T-helper 1 cell (primary cell): ENCODE measurements at places on chromosomes 6 and 20.

DNA sequence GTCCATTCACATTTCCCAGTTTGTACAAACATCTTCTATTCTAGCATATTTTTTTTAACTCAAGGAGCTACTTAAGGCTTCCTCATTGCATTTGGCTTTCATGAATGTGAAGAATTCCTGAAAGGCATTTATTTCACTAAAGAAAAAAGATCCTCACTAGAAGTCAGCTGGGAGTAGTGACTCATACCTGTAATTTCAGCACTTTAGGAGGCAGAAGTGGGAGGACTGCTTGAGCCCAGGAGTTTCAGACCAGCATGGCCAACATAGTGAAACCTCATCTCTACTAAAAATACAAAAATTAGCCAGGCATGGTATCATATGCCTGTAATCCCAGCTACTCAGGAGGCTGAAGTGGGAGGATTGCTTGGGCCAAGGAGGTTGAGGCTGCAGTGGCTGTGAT, 30.9 kb upstream of the XRN2 start:
- DNase-seq: no peak

DNA sequence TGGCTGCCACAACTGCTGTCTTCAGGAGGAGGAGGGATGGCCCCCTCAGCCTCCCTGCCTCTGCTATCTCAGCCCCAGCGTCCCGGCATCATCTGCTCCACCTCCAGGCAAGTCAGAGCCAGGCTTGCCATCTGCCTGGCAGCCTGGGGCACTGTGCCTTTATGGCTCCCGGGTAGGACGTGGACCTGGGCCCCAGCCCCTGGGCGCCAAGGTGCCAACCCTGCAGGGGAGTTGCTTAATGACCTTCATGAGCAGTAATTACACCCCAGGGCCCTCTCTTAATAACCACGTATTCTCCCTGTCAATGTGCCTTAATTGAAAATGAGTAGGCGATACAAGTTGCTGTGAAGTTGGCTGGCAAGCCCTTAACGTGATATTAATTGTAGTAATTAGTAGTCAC, 122.1 kb upstream of the MLN start:
- no peak for DNase-seq

DNA sequence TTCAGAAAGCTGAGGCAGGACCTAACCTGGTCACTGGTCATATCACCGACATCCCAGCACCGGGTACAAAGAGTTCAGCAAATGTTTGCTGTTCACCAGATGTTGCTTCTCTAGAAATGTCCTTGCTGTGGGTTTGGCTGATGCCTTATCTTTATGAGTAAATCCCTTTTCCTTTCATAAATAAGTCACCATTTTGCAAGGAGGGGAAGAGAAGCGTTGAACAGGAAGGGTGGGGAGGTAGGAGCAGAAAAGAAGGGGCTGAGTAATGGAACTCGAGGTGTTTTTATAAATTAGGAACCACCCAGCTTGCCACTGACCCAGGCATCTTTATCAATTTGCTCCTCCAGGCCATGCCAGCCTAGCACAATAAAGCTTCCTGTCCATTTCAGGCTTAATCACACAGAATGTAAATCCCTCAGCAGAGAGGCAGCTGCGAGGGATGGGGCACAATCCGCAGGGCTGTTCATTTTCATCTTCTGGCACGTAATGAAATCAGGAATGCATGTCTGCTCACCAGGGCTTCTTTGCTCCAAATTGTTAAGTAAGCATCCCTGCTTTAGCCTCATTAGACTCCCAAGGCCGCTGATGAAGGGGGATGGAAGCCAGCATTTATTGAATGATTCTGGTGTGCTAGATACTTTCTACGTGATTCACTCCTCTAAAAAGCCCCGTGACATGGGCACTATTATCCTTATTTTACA, 371.9 kb upstream of the CHD6 start:
- no peak for DNase-seq

- DNase-seq: no peak
Observed at GRCh38 chr6:131755597-131755996, 44.8 kb upstream of the CTAGE9 start.

GRCh38 chr20:51480507-51481270, 61.8 kb downstream of the NFATC2 start:
- DNase-seq: peak; percentile 86

DNA sequence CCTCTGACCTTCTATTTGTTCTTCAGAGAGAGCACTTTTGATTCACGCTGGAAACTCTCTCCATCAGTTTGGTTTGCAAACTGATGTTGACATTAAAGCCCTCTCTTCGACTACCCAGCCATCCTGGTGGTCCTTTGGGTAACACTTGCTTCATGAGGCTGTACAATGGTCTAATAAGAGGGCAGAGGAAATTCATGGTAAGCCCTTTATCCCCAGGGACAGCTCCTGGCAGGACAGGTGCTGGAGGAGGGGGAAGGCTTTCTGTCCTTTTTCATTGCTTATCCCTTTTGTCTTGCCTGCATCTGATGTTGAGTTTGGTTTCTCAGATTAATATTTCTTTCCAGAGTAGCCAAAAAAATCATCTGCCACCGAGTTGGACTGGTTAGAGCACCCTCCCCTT, 52.1 kb upstream of the CD93 start:
- DNase-seq: no peak

GRCh38 chr6:77322604-77323003, 140.7 kb downstream of the HTR1B start:
- DNase-seq: no peak

GRCh38 chr6:71349395-71349794, 60.8 kb downstream of the OGFRL1 start:
- DNase-seq: no peak

DNA sequence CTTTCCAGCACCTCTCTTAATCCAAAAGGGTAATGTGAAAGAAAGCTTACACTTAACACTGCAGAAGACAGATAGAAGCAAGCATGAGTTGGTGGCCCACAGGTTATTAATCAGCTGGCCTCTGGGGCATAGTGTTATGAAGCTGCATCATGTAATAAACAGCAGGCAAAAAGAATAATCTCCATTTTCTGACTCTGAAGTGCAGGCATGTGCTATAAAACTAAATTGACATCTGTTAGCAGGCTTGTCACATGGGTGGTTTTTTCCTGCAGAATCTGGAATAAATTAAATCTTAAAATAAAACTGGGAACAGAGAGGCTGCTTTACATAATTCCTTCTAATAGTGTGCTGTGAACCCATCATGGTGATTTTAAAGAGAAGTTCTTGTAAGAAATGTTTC, 73.3 kb downstream of the METTL24 start:
- no peak for DNase-seq

DNA sequence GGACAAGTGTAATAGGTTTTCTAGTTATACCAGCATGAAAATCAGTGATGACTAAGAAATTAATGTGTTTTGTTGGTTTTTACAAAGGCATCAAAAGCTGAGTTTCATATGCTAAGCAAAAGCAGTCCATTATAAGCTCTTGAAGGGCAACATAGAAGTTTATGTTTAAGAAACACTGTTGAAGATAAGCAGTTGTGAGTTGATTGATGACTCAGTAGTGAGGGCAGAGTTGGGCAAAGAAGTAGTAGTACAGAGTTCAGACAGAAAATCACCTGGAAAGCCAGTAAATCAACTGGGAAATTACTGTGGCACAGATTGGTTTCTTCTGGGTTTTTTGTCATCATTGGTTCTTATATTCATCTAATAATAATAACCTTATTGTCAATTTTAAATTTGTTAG, 78.0 kb upstream of the SMIM8 start:
- DNase-seq: no peak

DNA sequence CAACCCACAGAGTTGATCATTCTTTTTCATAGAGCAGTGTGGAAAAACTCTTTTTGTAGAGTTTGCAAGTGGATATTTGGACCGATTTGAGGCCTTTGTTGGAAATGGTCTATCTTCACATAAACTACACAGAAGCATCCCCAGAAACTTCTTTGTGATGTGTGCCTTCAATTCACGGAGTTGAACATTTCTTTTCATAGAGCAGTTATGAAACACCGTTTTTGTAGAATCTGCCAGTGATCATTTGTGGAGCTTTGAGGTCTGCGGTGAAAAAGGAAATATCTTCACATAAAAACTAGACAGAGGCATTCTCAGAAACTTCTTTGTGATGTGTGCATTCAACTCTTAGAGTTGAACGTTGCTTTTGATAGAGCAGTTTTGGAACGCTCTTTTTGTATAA, 618.4 kb upstream of the ZNF337 start:
- no peak for DNase-seq

GRCh38 chr20:6953611-6954010, 186.1 kb downstream of the BMP2 start:
- no peak for DNase-seq

DNA sequence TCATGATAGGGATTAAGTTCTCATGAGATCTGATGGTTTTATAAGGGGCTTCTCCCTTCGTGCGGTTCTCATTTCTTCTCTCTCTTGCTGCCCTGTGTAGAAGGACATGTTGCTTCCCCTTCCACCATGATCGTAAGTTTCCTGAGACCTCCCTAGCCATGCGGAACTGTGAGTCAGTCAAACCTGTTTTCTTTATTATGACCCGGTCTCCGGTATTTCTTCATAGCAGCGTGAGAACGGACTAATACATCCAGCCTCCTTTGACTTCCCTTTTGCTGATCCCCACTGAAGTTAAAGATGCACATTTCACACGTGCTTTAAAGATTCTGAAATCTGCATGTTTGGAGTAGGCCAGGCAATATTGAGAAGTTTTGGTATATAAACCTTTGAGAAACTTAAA, 543.1 kb downstream of the PRKN start:
- DNase-seq: no peak

GRCh38 chr6:164322533-164322932, 908.0 kb downstream of the QKI start:
- no peak for DNase-seq

GRCh38 chr20:23868321-23868720, 11.2 kb downstream of the CST5 start:
- DNase-seq: no peak

GRCh38 chr6:151376440-151376839, 14.9 kb downstream of the ZBTB2 start:
- peak; percentile 28 for DNase-seq

DNA sequence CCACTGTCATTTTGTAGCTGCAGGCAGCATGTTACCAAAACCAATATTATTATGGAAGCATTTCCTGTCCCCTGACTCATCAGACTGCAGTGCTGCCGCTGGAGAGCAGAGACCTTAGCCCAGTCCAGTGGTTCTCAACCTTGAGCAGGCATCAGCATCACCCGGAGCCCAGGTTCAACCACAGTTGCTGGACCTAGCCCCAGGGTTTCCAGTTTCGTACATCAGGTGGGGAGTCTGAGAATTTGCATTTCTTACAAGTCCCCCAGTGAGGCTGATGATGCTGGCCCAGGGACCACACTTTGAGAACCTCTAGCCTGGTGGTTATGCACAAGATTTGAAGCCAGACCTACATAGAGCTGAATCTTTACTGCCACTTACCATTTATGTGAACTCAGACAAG, 47.3 kb downstream of the LY86 start:
- DNase-seq: no peak

- DNase-seq: no peak
Observed at GRCh38 chr6:1312203-1312472, 240 bp downstream of the FOXQ1 start.

DNA sequence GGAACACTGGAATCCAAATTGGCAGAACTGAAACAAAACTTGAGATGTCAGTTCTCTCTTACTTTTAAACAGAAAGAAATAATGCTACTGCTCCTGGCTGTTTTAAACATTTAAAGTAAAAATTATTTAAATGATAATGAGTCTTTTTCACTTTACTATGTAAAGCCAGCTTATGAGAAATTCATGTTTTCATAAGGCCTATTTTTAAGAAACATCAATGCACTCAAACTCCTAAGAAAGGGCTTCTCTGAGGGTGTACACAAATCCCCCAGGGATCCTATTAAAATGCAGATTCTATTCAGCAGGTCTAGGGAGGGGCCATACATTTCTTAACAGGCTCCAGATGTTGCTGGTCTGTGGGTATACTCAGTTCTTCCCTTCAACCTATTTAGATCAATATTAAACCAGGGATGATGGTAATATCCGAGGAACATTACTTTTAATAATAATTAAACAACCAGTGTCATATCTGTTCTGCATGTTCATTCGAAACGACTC, 2.3 kb downstream of the FERMT1 start:
- DNase-seq: no peak

DNA sequence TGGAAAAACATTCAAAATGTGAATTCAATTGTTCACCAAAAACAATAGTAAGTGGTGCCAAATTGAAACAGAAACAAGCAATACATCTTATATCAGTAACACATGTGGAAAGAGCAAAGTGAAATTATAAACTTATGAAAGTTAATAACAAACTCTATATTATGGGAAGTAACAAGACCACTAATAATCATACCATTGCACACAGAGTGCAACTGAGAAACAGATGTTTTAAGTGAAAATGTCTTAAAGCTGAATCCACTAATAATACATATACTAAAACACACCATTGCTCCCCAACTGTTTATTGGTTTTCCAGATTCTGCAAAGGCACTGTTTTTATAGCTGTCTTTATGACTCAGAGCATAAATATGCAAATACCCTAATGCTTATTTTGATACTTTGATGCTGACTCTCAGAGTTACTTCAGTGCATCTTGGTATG, 292.3 kb downstream of the RFPL4B start:
- no peak for DNase-seq

DNA sequence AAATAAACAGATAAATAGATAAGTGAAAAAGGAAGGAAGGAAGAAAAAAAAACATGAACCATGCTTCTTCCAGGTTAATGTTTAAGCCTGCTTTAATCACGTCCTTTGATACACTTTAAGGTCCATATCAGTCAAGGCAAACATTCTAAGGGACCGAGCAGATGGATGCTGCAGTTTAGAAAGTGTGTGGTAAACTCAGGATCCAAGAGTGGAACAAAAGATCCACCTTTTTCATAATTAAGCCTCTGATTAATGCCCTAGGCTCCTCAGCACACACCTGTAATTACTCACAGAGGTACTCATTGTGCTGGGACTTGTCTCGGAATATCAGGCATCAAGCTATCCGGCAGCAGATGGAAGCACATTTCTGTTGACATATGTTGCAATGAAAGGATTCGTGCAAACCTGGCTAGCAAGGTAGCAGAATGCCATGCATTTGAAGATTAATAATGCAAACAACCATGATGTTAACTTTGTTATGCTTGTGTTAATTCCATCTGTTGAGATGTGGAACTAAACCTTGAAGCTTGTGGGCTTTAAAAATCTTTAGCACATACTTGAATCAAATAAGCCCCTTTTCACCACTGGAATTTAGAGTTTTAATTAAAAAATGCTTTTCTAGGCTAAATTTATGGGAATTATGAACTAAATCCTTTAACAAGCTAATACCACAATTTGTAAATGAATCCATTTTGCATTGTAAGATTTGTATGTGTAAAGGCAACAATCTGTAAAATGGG, 163.7 kb downstream of the RALGAPA2 start:
- no peak for DNase-seq

DNA sequence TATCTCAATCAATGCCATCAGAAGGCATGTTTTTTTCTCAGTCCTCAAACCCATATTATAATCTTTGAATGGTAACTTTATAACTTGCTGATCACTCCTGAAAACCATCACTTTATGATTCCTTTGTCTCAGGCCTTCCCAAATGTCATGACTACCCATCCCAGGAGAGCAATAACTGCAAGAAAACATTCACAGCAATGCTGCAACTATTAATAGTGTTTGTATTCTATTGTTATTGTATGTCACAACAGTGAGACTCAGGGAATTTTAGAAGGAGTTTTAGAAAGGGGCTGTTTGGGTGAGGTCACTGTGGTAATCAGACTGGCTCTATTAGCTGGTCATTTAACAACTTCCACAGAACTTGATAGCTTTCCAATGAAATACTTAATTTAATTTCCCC, 301.4 kb upstream of the TBX18 start:
- no peak for DNase-seq

- DNase-seq: no peak
Observed at GRCh38 chr20:59068534-59068933, 25.9 kb upstream of the PRELID3B start.
